ENCODE measurements at places on chromosomes 1 and 21.

DNA sequence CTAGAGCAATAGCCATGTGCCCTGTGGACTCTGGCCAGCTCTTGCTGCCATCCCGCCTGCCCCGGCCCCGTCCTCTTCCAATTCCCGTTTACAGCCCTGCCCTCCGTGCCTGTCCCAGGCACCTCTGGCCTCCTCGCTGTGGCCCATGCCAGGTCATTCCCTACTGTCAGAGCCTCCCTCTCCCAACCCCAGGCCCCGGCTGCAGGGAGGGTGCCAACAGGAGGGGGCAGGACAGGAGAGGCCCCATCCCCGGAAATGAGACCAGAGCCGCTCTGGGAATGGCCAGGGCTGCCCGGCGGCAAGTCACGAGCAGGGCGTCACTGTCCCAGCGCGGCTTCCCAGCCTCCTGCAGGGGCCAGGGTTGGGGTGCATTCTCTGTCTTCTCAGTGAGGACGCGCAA is 23.5 kb upstream of the TSPEAR start:
- no peak for DNase-seq

- DNase-seq: no peak
Measured at GRCh38 chr1:184648160-184648855, 106.3 kb downstream of the EDEM3 start.

DNA sequence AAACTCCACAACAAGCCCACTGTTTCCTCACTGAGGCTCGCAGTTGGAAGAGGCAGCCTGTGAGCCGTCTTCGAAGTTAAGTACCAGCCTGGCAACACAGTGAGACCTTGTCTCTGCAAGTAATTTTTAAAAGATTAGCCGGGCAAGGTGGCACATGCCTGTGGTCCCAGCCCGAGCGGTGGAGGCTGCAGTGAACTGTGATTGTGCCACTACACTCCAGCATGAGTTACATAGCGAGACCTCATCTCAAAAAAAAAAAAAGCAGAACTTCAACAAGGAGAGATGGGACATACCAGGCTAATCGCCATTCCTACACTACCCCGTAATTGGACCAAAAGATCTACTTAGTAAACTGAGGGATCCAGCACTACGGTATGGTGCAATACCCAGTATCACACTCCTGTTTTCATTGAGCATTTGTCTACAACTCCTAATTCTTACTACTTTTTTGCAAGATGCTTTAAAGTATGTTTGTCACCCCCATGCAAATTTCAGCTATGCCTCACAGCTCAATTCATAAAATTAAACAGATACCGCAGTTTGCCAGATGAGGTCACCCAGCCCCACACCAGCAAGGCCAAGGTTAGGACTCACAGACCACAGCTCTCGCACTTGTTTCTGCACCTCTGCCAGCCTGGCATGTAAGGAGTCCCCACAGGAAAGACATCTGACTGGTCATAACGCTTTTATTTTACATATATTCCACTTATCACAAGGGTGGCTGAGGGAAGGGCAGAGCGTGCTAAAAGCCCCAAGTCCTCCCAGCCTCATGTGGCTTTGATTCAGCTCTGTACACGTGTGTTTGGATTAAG is 21.0 kb downstream of the SDE2 start:
- no peak for DNase-seq

- DNase-seq: no peak
Measured at GRCh38 chr1:244409701-244410100, 42.0 kb downstream of the ADSS2 start.
